ENCODE measurements at places on chromosomes 2 and 18. TPM values are rescaled to one million over a fixed set of nuclear protein-coding genes. Genes with fewer than 3 reads are reported as not detected.

Gene DHRS9
- not detected for total RNA-seq

Gene ANO7
- 0.37 TPM for total RNA-seq

Gene SLC30A3
- 0.87 TPM for total RNA-seq

Gene BBS5
- total RNA-seq, result 6.0 TPM

Gene NCKAP5
- total RNA-seq, result 1.6 TPM

Gene DGKD
- total RNA-seq, result 10.7 TPM

Gene GAREM1
- 2.4 TPM for total RNA-seq

Gene CDH19
- under 0.01 TPM for total RNA-seq

Gene SCN9A
- 43.0 TPM for total RNA-seq

Gene LDLRAD4
- total RNA-seq, result 0.22 TPM

Gene SLC23A3
- 2.5 TPM for total RNA-seq

Gene FEV
- not detected for total RNA-seq

Gene MAP3K19
- total RNA-seq, result not detected

Gene ATOH8
- total RNA-seq, result 4.5 TPM

Gene FAP
- total RNA-seq, result 269 TPM

Gene NT5C1B
- total RNA-seq, result 0.33 TPM

Gene PTCD3
- 109 TPM for total RNA-seq

Data from uterine smooth muscle cell (primary cell).